Activated CD8-positive, alpha-beta T cell treated with anti-CD3 and anti-CD28 coated beads, Interleukin-2, amount 10 ng/mL, durations not matched to agents 7 days and 5 days (primary cell): ENCODE measurements at places on chromosomes 3 and 15. TPM values are rescaled to one million over a fixed set of nuclear protein-coding genes. Genes with fewer than 3 reads are reported as not detected.

- no peak overlapping the region for H3K27ac ChIP-seq
- H3K27me3 ChIP-seq: peaks cover 37% of the 10 kb centered on the region
- no peak overlapping the region for H3K4me3 ChIP-seq
- no peak for DNase-seq
These were observed 9.0 kb upstream of the ADCY5 start for GRCh38 chr3:123457841-123458240.

GRCh38 chr3:46867550-46867898 is 4.3 kb upstream of the MYL3 start:
- H3K27me3 ChIP-seq: no peaks in the 10 kb centered on the region
- DNase-seq: no peak
- no peak overlapping the region for H3K27ac ChIP-seq
- H3K4me3 ChIP-seq: no peak overlapping the region
- no peaks in the 10 kb centered on the region for H3K36me3 ChIP-seq

- no peak overlapping the region for H3K27ac ChIP-seq
- no peak for DNase-seq
- H3K36me3 ChIP-seq: no peaks in the 10 kb centered on the region
- H3K27me3 ChIP-seq: no peaks in the 10 kb centered on the region
- no peak overlapping the region for H3K4me3 ChIP-seq
These were observed 342.0 kb upstream of the PDZRN3 start for GRCh38 chr3:73966733-73967132.

GRCh38 chr3:182294696-182295095 is 498.6 kb upstream of the ATP11B start:
- no peaks in the 10 kb centered on the region for H3K36me3 ChIP-seq
- H3K27me3 ChIP-seq: no peaks in the 10 kb centered on the region
- H3K4me3 ChIP-seq: no peak overlapping the region
- no peak overlapping the region for H3K27ac ChIP-seq
- H3K4me1 ChIP-seq: no peaks in the 10 kb centered on the region

GRCh38 chr3:53120336-53120735 is 9.9 kb downstream of the RFT1 start:
- H3K4me3 ChIP-seq: no peak overlapping the region
- H3K27ac ChIP-seq: no peak overlapping the region
- DNase-seq: no peak
- peaks cover 8% of the 10 kb centered on the region for H3K4me1 ChIP-seq
- peaks cover 57% of the 10 kb centered on the region for H3K36me3 ChIP-seq

PCLAF gene
- 135 TPM for total RNA-seq
